ENCODE measurements at places on chromosomes 4 and X. TPM values are rescaled to one million over a fixed set of nuclear protein-coding genes. Genes with fewer than 3 reads are reported as not detected.

Gene HAUS3
- total RNA-seq: 15.0 TPM

Gene TSPYL2
- total RNA-seq: 11.6 TPM

Gene TMEM150C
- total RNA-seq: not detected

Gene GPR82
- not detected for total RNA-seq

Gene YY2
- 2.1 TPM for total RNA-seq

Gene PAGE4
- not detected for total RNA-seq

Gene FTSJ1
- total RNA-seq: 117 TPM

Gene ASB9
- 1.6 TPM for total RNA-seq

Gene MAGEA2B
- not detected for total RNA-seq

Gene DNAAF6
- not detected for total RNA-seq

Gene PCDH10
- total RNA-seq: 21.6 TPM

Gene GLOD5
- total RNA-seq: not detected

Gene COX7B
- 212 TPM for total RNA-seq

Gene ADH1C
- total RNA-seq: not detected

Gene FATE1
- not detected for total RNA-seq

Gene MAGED4
- 18.5 TPM for total RNA-seq

Gene IL2
- total RNA-seq: not detected

Gene ARMCX4
- 2.2 TPM for total RNA-seq

Gene WAS
- 0.14 TPM for total RNA-seq

Gene PCDH7
- 2.2 TPM for total RNA-seq

Gene TRPC3
- 1.0 TPM for total RNA-seq

Gene SPANXD
- not detected for total RNA-seq

Gene MAOA
- total RNA-seq: 1.0 TPM

Gene DMRTC1B
- not detected for total RNA-seq

Gene SPACA5B
- not detected for total RNA-seq

Gene PASD1
- total RNA-seq: not detected

Gene TRAM1L1
- total RNA-seq: 1.9 TPM

Gene SLITRK4
- 7.0 TPM for total RNA-seq

Gene GALNTL6
- total RNA-seq: not detected

Gene ASB12
- total RNA-seq: not detected

Gene CISD2
- 38.8 TPM for total RNA-seq

Gene CCDC158
- total RNA-seq: not detected
